ENCODE measurements at places on chromosomes 2 and 18. TPM values are rescaled to one million over a fixed set of nuclear protein-coding genes. Genes with fewer than 3 reads are reported as not detected.

RAPGEF4 gene
- total RNA-seq = 5.5 TPM

- no peaks in the 10 kb centered on the region for H3K4me1 ChIP-seq
- no peak overlapping the region for H3K27ac ChIP-seq
- no peaks in the 10 kb centered on the region for H3K27me3 ChIP-seq
- no peak for DNase-seq
- H3K36me3 ChIP-seq = no peaks in the 10 kb centered on the region
These were observed 86.5 kb downstream of the ACTR3 start for GRCh38 chr2:113976277-113976928.

- H3K27ac ChIP-seq = no peak overlapping the region
These were observed 14.7 kb downstream of the CPLX4 start for GRCh38 chr18:59303656-59304195.

DNA sequence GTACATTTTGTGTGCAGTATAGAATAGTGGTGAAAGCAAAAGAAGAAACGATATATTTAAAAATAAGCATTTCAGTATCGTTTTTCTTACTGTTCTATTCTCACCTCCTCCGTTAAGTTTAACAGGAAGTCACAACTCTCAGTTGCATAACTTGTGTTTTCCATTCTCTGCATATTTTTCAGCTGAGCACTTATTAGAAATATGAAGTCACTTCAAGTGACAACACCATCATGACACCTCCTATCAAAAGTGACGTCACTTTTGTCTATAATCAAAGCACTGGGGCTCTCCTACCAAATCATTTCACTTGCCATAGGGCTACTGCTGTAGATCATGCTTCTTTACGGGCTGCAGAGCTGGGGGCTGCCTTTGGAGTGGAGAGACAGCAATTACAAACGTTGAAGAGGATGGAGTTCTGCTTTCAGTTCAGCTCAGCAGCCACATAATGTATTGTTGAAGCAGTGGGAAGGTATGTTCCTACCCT is 36.3 kb downstream of the STAT4 start:
- H3K4me3 ChIP-seq = no peak overlapping the region
- H3K27me3 ChIP-seq = no peaks in the 10 kb centered on the region
- no peak overlapping the region for H3K27ac ChIP-seq
- H3K4me1 ChIP-seq = no peaks in the 10 kb centered on the region

DNA sequence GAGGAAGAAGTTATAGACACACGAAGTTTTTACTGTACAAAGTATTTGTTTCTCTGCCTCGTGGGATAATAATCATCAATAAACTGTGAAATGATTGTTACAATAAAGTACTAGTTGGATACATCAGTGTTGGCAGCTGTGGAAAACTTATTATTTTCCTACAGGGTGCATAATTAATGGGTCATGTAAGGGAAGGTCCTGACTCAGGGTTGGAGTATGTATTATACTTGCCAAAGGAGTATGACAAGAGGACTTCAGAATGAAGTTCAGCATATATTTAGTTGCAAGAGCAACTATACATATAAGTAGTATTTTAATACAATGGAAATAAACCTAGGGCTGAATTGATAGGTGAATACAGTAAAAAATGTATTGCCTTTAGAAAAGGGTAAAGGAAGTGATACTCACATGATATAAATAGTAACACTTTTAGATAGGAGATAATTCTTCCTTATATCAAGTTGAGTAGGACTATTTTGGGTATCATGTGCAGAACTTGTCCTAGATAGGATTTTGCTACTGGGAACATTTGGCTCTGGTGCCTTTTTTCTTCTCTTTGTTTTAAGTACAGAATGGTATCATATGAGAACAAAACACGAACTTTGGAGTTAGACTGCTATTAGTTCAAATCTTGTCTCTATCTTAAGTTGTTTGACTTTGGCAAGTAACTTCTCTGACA is 79.1 kb downstream of the PLCL1 start:
- H3K27ac ChIP-seq = no peak overlapping the region
- H3K27me3 ChIP-seq = no peaks in the 10 kb centered on the region

DNA sequence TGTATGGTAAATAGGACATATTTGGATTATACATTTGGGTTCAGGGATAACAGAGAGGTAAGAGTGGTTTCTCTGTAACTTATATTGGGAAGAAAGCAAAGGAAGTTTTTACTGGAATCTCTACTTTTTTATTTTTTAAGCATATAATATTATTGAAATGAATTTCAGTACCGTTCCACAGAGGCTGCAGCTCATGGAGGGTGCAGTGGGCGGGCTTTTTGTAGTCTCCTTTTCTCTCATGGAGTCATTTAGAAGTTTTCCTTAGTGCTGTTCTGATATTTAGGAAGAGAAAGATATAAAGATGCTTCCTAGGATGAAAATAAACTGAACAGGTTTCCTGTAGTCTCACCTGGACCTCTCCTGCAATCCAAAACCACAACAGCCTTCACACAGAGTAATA is 1153.3 kb upstream of the TMEFF2 start:
- H3K27me3 ChIP-seq = no peaks in the 10 kb centered on the region
- H3K4me3 ChIP-seq = no peak overlapping the region
- DNase-seq = no peak
- H3K27ac ChIP-seq = no peak overlapping the region

- H3K36me3 ChIP-seq = no peaks in the 10 kb centered on the region
- peaks cover 22% of the 10 kb centered on the region for H3K4me1 ChIP-seq
- H3K27ac ChIP-seq = no peak overlapping the region
- DNase-seq = no peak
- no peaks in the 10 kb centered on the region for H3K27me3 ChIP-seq
- H3K4me3 ChIP-seq = no peak overlapping the region
These were observed 249.9 kb downstream of the DYSF start for GRCh38 chr2:71702971-71703898.

CRYGC gene
- not detected for total RNA-seq

LCLAT1 gene
- 10.0 TPM for total RNA-seq

KCNE4 gene
- total RNA-seq = 18.7 TPM

- H3K36me3 ChIP-seq = no peaks in the 10 kb centered on the region
- H3K4me1 ChIP-seq = no peaks in the 10 kb centered on the region
- DNase-seq = no peak
- no peak overlapping the region for H3K27ac ChIP-seq
- H3K4me3 ChIP-seq = no peak overlapping the region
These were observed 23.5 kb downstream of the TMEM37 start for GRCh38 chr2:119455066-119455718.

UGT1A10 gene
- total RNA-seq = not detected

DNA sequence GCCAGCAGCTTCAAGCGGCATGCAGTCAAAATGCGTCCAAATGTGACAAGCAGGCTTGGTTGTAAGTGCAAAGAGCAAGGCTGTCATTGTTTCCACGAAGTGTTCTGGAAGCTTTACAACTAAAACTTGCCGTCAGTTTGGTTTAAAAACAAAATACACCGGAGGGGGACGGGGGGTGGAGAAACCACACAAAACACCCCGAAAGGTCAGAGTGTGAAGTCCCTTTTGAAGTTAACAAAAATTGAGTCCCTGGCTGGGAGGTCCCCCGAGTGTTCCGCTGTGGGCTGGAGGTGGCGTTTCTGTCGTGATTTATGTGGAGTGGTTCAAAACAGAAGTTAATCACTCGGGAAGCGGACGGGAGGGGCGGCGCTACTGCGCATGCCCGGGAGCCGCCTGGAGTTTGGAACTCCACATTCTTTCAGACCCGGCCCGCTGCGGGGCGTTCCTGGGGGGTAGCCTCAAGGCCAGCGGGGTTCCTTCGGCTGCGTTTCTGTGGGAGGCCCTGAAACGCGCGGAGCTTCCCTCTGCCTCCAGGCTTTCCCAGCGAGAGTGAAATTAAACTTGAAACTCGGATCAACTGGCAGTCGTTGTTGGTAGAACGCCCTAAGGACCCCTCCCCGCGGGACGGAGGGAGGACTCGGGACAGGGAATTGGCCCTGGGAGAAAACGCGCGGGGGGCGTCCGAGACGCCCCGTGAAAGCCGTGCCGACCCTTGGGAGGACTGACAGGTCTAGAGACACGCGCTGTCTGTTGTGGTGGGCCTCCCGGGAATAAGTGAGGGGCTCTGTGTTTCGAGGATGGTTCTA is 1.4 kb downstream of the TGIF1 start:
- H3K4me1 ChIP-seq = peaks cover 32% of the 10 kb centered on the region
- DNase-seq = peak; percentile 97
- peak overlapping the region; percentile 100 for H3K27ac ChIP-seq
- no peaks in the 10 kb centered on the region for H3K27me3 ChIP-seq

TMEM182 gene
- 0.36 TPM for total RNA-seq

GRCh38 chr2:145041706-145042105 is 521.8 kb upstream of the ZEB2 start:
- no peak for DNase-seq
- no peaks in the 10 kb centered on the region for H3K27me3 ChIP-seq

GRCh38 chr18:13319629-13320028 is 101.1 kb downstream of the LDLRAD4 start:
- no peak overlapping the region for H3K4me3 ChIP-seq
- H3K36me3 ChIP-seq = no peaks in the 10 kb centered on the region
- H3K27ac ChIP-seq = peak overlapping the region; percentile 78
- H3K4me1 ChIP-seq = peaks cover 29% of the 10 kb centered on the region
- no peaks in the 10 kb centered on the region for H3K27me3 ChIP-seq

- H3K4me3 ChIP-seq = no peak overlapping the region
- no peaks in the 10 kb centered on the region for H3K36me3 ChIP-seq
- no peaks in the 10 kb centered on the region for H3K4me1 ChIP-seq
- no peak for DNase-seq
These were observed 94.8 kb upstream of the HNRNPA3 start for GRCh38 chr2:177117755-177118154.

- H3K27ac ChIP-seq = peak overlapping the region; percentile 45
- H3K4me3 ChIP-seq = no peak overlapping the region
- no peak for DNase-seq
These were observed 27.7 kb downstream of the EIF2AK3 start for GRCh38 chr2:88599527-88599926.

GRCh38 chr2:158412206-158412605 is 44.3 kb downstream of the CCDC148 start:
- H3K27ac ChIP-seq = peak overlapping the region; percentile 51
- H3K4me1 ChIP-seq = peaks cover 8% of the 10 kb centered on the region
- no peaks in the 10 kb centered on the region for H3K36me3 ChIP-seq
- no peak for DNase-seq

Measured in sigmoid colon (tissue), 7 donors.